ENCODE measurements at places on chromosomes 5 and 9.

GRCh38 chr5:50340757-50341156 is 100.3 kb downstream of the EMB start:
- DNase-seq = no peak

GRCh38 chr9:22446589-22446949 is at the start of gene DMRTA1:
Gene DMRTA1 (plus strand): TSS chr9:22446824. CDS start chr9:22447066, 242 bp downstream.
- no peak for DNase-seq

DNA sequence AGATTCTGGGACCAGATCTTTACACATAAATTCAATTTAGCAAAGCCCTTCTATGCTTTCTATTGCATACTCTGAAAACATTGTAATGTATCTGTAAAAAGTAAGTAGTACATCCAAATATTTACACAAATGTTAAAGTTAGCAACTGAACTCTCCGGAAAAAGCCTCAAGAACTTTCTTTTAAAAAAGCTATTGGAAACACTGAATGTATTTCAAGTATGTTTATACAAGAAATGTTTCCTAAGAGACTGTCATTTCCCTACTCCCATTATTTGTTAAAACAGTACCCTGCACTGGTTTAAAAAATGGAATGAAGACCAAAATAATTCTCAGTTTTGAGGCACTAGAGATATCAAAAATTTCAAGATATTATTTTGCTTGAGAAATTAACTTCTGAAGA is 44.8 kb upstream of the TRIM36 start:
- no peak for DNase-seq

DNA sequence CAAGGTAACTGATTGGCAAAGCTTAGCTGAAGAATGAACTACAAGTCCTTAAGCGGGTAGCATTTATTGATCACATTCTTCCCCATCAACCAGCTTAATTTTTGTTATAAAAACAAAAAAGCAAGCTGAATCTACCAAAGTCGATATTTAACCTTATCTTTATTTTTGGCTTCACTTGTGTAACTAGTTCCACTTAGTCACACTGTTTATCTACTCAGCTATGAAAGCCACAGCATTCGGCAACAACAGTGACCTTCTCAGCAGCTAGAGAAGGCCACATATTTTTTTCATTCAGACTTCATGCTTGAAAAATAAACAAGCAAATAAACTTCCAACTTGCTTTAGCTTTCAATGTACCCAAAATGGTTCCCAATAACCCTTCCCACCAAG is 69.4 kb downstream of the KLHL3 start:
- DNase-seq = no peak

- no peak for DNase-seq
Measured at GRCh38 chr9:73411494-73411893, 259.8 kb downstream of the ANXA1 start.

DNA sequence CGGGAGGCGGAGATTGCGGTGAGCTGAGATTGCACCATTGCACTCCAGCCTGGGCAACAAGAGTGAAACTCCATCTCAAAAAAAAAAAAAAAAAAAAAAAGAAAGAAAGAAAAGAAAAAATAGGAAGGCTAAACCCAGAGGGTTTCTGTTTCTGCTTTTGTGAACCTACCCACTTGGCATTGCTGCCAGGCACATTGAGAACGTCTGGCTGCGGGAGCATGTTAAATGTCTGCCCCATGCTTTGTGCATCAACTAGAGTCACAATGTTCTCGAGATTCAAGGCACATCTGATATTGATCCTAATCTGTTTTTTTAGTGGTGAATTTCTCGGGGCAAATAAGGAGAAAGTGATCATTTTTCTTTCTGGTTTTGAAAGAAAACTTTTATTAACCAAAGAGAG is 2.8 kb downstream of the SLC25A25 start:
- no peak for DNase-seq

- no peak for DNase-seq
Measured at GRCh38 chr5:87007737-87008136, 259.9 kb upstream of the RASA1 start.

DNA sequence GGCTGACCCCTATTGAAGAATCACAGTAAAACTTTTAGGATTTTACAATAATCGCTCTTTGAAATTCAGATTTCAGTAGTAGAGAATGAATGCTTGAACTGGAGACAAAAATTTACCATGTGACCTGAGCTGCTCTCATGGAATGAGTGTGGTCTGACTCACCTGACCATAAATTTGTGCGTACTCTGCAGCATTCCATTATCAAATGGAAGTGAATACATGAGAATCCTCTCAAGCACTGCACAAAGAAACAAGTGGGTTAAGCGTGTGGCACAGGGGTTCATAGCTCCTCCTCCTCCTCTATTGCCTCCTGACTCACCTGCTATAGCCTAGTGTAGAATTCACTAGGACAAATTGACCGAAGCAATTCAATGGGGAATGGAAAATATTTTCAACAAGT is 269.8 kb upstream of the CDH9 start:
- DNase-seq = no peak

DNA sequence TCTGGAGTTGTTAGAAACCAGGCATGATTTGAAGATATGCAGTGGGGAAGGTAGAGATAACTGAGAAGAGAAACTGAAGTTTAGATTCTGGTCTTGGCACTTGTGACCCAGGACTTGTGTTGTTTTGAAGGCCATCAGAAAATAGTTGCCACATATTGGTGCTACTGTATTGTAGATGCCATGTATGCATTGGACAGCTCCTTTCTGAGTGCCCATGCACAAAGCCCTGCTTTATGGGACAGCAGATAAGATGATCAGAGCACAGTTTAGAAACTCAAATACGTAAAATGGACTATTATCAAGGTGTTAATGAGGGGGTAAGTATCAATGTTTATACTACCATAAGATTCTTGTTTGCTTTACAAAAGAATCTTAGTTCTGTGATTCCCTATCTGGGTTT is 84.9 kb downstream of the KIF4B start:
- no peak for DNase-seq

DNA sequence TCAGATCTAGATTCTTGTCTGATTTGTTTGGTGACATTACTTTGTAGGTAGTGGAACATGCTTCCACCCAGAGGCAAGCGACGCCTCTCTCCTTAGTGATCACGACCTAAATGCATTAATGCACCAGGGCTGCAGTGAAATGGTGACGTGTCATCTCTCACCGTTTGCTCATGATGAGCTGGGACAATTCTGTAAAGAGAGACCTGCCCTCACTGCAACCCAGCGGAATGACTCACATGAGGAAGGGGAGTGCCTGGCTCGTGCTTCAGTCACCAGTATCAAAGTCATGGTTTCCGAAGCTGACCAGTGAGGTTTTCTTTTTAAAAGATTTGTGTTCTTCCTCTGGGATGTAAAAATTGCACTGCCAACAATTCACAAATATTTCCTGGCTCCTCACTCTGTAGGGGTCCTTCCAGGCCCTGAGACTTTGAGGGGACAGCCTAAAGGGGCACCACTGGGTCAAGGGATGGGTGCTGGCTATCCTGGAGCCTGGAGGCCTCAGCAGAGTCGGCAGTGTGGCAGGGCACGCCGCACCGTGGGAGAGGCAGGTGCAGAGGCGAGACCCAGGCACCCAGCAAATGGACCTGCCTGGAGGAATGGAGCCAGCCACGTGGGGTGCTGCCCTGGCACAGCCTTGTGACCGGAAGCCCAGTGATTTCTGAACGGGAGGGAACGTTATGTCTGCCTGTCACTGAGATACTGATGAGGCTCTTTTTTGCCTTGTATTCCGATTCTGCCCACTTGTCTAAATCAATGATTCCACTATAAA is 17.3 kb downstream of the QSOX2 start:
- DNase-seq = no peak

GRCh38 chr9:109812331-109812730 is 32.3 kb downstream of the PALM2AKAP2 start:
- no peak for DNase-seq

Measured in activated CD8-positive, alpha-beta memory T cell treated with anti-CD3 and anti-CD28 coated beads for 1 hour (primary cell).